ENCODE measurements at places on chromosomes 16 and 17. TPM values are rescaled to one million over a fixed set of nuclear protein-coding genes. Genes with fewer than 3 reads are reported as not detected.

ATF7IP2 gene
- total RNA-seq, result 4.4 TPM

ZSCAN10 gene
- total RNA-seq, result not detected

RAB11FIP4 gene
- total RNA-seq, result 0.40 TPM

ICAM2 gene
- 44.0 TPM for total RNA-seq

AGRP gene
- total RNA-seq, result not detected

KRTAP17-1 gene
- total RNA-seq, result not detected

CCL16 gene
- not detected for total RNA-seq

CLEC19A gene
- total RNA-seq, result not detected

TBC1D3C gene
- total RNA-seq, result not detected

IGF2BP1 gene
- 0.26 TPM for total RNA-seq

MAP2K6 gene
- 0.26 TPM for total RNA-seq

PLXDC1 gene
- total RNA-seq, result 0.40 TPM

KRTAP2-1 gene
- not detected for total RNA-seq

EMP2 gene
- total RNA-seq, result 38.4 TPM

VASN gene
- 88.0 TPM for total RNA-seq

TMIGD1 gene
- total RNA-seq, result not detected

MYH1 gene
- total RNA-seq, result not detected

HLF gene
- 3.7 TPM for total RNA-seq

P3H4 gene
- total RNA-seq, result 77.1 TPM

Data from aortic smooth muscle cell (primary cell).